Left renal cortex interstitium (tissue), 4 donors: ENCODE measurements at places on chromosomes 3 and 15.
A peak's percentile ranks its signal among the peaks of the same experiment; 100 is the strongest.

- no peak for DNase-seq
Observed at GRCh38 chr3:30989276-30990030, 95.0 kb upstream of the GADL1 start.

- no peak for DNase-seq
Observed at GRCh38 chr3:16476636-16477035, 36.9 kb downstream of the RFTN1 start.

- no peak for DNase-seq
Observed at GRCh38 chr3:30658328-30659052, 52.1 kb downstream of the TGFBR2 start.

DNA sequence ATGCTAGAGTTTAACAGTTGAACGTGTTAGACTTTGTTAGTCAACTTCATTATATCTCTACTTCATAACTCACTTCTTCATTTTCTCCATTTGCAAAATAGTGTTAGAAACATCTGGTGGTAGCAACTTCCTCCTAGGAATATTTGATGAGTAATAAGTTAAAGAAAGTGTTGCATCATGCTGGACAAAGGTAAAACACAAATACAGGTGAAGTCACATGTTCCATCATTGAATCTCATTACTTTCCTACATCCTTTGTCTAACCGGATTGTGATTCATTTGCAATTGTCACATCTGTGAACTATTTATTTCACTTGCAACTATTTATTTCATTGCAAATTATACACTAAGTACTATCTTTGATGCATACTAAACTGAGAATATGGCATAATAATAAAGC is 186.5 kb downstream of the TUSC7 start:
- no peak for DNase-seq

DNA sequence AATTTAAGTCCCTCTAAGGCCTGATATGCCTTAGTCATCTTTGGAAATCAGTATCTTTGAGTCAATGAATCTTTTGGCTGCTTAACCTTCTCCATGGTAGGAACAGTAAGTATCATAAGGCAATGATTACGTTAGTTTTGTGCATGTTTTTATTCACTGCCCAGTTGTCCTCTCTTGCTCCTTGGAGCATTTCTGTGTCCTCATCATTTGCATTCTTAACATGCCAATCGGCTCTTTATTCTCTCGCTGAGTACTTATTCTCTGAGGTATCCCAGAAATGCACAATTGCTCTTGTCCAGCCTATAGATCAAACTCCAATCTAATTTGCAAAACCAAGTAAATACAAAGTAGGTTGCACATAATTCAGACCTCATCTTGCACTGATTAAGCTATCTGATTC is 405.0 kb upstream of the IL12A start:
- DNase-seq: no peak

DNA sequence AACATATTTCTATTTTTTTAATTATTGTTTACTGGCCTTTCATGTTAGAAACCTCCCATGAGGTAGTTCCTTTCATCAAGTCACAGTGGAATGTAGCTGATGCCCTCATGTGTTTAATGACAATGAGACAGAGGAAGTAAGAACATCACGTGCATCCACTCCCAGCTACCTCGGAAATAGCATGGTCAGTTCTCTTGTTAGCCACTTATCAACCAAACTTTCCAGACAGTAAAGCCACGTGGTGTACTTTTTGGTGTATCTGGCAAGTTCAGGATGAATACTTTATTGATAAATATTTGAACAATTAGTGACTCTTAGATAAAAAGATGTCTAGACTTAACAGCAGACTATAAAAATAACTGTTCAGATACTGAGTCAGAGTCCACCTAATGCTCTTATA is 781.7 kb downstream of the MECOM start:
- no peak for DNase-seq

GRCh38 chr15:37098468-37099318 is 1.7 kb downstream of the MEIS2 start:
- no peak for DNase-seq

- DNase-seq: peak; percentile 5
Observed at GRCh38 chr15:23035964-23036566, 3.3 kb downstream of the TUBGCP5 start.

- no peak for DNase-seq
Observed at GRCh38 chr15:45099549-45100165, 14.3 kb downstream of the DUOX2 start.

DNA sequence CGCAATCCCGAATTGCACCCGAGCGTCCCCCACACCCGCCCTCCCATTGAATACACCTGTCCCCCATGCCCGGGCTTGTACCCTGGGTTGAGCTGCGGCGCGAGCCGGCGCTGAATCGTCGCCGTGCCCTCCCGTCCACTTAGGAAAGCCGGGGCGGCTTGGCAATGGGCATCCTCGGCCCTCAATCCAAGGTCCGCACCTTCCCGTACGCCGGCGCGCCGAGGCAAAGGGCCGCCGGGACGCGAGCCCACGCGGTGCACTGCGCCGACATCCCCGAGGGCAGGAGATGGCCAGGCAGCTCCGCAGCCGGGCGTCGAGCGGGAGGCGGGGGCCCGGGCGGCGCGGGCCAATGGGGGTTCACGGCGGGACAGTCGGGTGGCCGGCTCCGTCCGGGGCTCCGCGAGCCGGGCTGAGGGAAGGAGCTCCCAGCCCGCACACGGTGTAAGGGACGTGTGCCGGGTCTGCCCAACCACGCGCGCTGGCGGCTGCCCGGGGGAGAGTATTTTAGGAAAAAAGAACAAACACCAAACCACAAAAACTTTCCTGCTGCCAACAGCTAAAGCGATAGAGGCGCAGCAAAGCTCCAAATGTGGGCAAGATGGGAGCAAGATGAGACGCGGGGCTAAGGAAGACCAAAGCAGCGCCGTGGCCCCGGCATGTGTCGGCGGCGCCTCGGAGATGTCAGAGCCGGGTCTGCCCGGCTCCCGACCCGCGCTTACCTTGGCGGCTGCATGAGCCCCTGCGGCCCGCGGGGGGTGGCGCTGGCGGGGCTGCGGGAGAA is 621 bp downstream of the RGMA start:
- DNase-seq: no peak

DNA sequence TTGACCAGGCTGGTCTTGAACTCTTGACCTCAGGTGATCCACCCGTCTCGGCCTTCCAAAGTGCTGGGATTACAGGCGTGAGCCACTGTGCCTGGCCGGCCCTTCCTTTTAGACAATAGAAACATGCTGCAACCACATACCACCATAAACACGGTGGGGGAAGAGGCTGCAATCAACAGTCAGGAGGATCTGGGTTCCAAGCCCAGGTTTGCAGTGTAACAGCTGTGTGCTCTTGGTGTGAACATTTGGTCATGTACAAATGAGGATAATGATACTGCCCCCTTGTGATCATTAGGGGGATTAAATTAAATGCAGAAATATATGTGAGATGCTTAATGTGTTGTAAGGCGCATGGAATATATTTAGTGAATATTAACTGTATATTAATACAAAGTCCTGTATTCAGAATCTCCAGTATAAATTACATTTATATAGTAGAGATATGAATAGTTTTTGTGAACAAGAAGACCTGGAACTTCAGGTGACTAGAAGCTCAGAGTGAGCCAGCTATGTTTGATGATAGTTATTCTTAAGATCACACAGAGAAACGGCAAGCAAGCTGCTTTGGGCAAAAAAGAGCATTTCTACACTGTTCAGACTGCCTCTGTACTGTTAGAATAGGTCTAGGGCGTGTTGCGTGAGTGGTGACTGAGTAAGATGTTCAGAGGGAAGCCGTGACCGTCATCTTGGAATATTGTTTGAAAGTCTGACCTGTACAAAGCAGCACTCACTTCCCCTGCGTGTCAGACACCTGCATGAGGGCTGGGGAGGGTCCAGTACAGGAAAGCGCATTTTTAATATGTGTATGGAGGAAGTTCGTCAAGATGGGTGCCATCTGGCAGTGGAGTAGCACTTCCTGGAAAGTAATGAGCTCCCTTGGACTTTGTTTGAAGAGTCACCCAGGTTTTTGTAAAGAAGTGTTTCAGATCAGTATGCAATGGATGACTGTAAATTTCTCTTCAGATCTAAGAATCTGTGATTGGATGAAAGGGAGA is 125.8 kb downstream of the PGPEP1L start:
- no peak for DNase-seq

- DNase-seq: no peak
Observed at GRCh38 chr3:138398791-138399575, 35.4 kb upstream of the ESYT3 start.

DNA sequence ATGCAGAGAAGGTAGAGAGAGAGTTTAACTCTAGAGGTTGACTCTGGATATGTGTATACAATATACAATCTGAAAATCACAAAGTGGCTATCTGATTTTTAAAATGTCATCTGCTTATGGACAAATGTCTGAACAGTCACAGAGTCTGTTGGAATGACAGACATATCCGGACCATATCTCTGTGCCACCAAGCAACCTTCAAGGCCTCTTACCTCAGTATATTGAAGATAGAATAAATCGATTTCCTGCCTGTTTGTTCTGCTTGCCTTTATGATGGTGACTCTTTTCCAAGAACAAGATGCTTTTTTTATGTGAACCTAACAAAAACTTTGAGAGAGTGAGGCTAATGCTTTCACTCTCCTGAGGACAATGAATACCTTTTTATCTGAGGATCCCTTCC is 151.1 kb downstream of the RBPMS2 start:
- DNase-seq: no peak

- no peak for DNase-seq
Observed at GRCh38 chr3:112779011-112779410, 67.7 kb downstream of the CD200R1L start.

DNA sequence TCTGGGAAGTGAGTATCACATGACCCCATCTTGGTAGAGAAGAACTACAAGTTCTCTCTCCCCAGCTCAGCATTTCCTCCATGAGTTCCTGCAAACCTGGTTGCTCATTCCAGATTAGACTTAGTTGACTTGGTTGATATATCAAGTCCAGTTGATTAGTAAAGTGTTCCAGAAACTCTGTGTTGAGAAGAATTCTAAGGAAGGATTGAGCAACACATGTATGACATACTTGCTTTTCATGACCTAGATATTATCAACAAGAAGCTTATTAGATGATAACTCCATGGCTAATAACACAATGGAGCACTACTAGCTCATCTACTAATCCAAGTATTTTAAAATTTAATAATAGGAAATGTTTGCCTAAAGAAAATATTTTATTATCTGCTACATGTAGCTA is 6.4 kb upstream of the EID1 start:
- DNase-seq: no peak

- no peak for DNase-seq
Observed at GRCh38 chr15:34436956-34437442, 609 bp downstream of the GOLGA8A start.

- DNase-seq: no peak
Observed at GRCh38 chr3:170598091-170598502, 12.2 kb upstream of the SLC7A14 start.

DNA sequence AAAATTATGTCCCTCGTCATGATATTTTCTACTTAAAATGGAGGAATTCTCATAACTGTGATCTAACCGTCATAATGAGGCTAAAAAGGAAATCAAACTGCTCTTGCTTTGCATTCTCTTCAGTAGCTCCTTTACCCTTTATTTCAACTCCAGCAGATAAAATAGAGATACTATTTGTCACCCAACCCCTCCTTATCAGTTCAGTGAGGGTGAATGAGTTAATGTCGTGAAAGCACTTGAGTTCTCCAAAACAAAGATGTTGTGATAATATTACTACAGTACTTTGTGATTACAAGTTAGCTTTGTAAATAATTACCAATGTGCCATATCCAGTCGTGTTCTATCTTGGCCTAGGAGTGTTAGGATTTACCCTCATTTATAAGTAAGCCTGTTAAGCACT is 63.4 kb upstream of the ANKRD28 start:
- no peak for DNase-seq

- no peak for DNase-seq
Observed at GRCh38 chr3:150911771-150912170, 6.5 kb upstream of the MINDY4B start.

DNA sequence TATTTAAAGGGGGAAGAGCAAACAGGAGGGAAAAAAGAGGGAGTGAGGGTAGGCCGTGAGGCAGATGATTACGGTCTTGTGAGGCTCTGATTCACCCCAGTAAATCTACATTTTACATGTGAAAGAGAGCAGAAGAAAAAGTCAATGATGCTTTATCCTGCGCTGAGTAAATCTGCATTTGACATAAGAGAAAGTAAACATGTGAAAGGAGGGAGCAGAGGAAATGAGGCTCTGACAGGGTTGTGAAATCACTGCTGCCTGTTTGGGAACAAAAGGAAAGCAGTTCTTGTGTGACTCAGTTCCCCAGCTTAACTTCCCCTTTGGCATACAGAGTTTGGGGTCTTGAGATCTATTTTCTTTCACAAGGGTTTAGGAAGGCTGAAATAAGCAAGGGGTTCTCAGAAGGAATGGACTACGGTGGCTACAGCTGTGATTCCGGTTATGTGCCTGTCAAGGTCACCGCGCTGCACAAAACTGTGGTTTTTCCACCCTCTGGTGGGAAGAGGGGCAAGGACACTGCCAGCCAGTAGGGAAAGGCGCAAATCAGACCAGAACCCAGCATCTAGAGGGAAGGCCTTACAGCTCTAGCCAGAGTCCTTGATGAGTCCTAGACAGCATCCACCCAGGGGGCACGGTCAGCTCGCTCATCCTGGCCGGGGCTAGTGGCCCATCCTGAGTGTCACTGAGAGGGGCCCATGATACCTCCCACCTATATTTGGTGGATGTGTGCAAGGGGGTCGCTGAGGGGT is 18.9 kb upstream of the HCN4 start:
- DNase-seq: no peak

- DNase-seq: no peak
Observed at GRCh38 chr15:73885954-73886700, 12.8 kb downstream of the TBC1D21 start.
